ENCODE measurements at places on chromosomes 2 and 18.

DNA sequence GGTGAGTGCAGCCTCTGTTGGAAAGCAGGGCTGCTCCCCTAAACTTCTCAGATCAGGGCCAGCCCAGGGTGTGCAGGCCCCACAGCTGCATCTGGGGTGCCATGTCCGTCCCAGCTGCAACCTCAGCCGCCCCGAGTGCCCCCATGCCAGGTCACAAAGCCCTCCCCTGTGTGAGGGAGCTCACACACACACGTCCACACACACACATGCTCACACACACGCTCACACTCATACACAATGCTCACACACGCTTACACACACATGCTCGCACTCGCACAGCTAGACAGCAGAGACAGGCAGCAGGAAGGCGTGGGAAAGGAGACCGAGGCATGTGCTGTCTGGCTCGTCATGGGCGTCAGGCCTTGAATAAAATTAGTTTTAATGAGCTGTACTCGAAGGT lies 55.4 kb downstream of the ADI1 start:
- DNase-seq: no peak

DNA sequence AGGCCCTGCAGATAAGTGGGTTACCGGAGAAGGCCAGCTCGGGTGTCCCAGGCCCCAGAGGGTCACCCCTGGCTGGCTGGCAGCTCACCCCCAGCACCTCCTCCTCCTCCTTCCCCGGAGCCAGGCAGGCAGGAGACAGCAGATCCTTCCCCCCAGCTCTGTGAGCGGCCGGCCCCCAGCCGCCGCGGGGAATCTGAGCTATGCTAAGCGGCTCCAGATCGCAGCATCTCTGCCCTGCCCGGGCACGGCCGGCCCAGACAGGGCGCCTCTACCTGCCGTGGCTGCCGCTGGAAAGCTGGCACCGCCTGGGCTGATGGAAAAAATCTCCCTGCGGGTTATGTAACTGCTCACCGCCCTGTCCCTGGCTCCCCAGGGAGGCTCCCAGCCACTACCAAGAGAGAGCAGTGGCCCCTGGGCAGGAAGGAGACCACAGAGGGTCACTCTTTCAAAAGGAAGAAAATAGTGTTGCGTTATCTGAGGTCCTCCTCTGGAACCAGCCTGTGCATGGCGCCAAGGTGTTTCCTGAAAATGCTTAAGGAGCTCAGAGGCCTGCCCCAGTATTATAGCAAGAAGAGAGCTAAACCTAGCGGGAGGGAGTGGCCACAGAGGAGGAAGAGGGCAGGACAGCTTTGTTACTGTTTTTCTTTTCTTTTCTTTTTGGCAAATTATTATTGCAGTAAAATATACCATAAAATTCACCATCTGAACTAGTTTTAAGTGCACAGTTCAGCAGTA lies 179.0 kb downstream of the SMAD7 start:
- DNase-seq: no peak

DNA sequence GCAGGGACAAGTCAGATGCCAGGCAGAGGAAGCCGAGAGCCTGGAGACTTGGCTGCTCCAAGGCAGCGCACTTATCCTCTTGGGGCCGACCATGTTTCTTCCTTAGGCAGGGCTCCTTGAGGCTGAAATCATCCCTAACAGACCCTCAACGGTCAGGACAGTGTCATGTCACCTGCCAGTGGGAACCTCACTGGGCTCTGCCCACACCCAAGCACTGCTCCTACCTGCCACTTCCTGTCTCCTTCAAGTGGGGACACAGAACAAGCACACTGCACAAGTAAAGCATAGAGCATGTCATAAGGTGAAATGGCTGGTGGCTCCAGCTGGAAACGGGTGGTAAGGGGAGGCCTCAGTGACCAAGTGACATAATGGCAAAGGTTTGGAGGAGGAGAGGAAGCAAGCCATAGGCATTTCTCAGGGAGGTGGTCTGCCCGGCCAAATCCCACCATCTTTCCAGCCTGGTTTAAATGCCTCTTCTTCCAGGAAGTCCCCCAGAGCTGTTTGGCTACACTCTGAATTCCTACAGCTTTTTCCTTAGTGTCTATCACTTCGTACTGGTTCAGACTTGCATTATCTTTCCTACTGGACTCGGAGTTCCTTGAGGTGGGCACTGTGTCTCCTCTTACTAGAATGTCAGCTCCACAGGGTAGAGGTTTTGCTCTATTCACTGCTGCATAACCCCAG lies 7.3 kb upstream of the ATOH8 start:
- DNase-seq: no peak

- DNase-seq: no peak
Observed at GRCh38 chr18:62426191-62426488, 96.7 kb upstream of the ZCCHC2 start.

DNA sequence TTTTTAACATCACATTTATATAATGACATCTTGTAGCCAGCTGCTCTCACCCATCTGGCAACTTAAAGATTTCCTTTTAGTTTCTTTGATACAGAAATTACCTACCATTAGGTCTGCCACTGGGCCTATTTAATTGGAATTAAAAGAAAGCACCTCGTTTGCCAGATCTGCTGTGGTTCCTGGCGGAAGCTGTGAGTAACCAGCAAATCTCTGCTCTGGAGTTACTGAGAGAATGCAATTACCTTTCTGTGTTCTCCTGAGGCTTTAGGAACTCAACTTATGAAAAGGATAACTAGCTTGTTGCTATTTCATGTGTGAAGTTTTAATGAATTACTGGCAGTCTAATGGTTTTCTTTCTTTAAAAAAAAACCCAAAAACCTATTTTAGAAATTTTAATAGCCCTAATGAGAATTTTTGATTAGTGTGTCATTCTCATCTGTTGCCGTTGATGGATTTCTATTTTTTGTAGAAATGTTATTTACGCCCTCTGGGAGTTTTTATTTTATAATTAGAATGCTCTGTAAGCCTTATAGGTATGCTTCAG lies 69.7 kb upstream of the LYPD6B start:
- no peak for DNase-seq

DNA sequence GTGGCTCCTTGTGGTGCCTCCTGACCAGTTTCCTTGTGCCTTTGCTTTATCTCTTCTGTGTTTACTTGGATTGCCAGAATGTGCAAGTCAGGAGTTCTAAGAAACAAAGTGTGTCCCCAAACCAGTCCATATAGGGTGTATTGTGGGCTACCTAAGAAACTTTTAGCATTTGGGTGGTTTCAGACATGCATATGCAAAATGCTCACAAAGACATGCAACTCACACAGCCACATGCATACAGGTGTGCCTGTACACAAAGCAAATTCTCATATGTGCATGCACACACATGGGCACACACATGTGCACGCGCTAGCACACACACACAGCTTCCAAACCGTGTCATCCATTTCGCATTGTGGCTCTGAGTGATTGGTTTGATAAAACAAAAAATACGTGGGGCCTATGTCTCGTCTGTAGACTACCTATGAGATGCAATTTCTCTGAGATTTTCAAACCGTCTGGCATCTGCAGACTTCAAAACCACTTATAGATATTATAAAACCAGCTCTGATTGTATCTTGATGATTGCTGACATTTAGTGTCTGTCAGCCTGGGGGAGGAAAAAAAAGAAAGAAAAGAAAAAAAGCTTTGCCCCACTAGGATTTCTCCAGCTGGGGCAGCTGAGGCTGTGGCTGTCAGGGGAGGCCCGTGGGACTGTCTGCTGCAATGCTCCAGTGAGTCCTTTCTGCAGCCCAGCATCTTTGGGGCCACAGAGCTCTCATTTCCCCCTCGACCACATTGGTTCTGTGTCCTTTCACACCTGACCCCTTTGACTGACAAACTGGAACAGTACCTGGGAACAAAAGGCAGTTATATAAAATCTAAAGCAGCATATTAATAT lies 556.1 kb downstream of the CMPK2 start:
- DNase-seq: no peak

DNA sequence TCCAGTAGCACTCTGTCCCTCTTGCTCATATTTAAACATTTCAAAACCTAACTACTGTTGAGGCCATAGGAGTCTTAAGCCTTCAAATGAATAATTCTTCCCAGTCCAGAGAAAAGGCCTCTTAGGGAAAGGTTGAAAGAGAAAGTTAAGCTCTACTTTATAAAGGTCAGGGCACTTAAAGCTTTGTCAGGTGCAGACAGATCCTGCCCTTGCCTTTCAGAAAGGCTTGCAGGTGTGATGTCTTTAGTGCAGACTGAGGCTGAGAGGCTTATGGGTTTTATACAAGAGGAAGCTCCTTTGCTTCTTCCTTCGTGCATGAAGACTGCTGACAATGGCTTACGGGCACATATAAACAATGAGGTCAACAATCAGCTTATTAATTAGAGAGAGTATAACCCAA lies 105.0 kb upstream of the LINC00305 start:
- no peak for DNase-seq

DNA sequence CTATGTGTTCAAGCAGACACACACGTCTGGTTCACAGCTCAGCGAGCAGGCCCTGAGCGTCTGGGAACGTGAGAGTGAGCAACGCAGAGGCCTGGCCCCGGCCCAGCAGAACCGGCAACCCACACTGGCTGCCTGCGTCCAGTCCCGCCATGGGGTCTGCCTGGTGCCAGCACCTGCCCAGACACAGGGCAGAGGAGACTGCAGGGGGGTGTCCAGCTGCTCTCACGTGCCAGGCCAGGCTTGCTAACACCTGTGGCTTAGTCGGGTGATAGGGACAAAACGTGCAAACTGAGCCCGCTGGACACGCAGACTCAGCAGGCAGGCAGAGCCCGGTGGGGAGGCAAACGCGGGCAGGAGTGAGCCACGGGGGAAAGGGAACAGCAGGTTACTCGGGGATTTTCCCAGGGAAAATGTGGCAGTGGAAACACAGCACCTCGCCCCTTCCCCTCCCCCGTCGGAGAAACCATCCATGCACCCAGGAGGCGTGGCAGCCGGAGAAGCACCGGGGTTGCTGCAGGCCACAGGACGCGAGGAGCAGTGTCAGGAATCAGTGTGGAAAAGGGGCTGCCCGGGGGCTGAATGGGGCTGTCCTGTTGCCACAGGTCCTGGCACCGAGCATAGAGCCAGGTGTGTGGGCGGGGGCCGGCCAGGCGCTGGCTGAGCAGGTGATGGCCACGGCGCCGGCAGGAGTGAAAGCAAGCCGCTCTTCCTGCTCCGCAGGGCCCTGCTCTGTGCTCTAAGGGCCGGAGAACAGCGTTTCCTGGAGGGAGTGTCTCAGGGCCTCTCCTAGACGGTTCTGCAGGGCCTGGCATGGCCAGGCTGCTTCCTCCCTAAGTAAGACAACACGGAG lies 154.7 kb downstream of the HDAC4 start:
- DNase-seq: peak; percentile 32

- DNase-seq: no peak
Observed at GRCh38 chr2:1371082-1371481, 42.2 kb upstream of the TPO start.

DNA sequence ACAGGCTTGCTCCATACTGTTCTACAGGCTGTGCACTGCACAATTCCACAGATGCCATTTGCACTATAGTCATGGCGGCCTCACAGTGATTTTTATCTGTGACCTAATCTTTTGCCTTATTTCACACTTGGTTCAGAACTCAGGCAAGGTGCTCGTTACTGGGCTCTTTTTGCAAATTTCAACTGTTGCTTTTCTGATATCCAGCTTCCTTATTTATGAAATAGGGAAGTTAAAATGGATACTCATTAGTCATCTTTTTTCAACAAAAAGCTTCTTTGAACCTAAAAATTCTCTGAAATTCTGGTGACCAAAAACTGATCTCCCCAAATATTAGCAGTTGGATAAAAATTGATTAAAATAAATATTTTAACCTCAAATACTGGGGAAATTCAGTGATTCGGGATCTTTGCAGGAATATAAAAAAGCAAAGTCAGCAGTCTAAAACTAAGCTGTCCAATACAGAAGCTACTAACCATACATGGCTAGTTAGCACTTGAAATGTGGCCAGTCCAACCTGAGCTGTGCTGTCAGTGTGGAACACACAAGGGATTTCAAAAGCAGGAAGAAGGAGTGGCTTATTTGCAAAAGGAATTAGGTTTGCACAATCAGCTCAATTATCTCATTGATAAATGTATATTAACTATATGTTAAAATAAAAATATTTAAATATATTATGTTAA lies 134.4 kb downstream of the COL4A4 start:
- DNase-seq: no peak

- DNase-seq: no peak
Observed at GRCh38 chr18:23377669-23378301, 75.3 kb upstream of the RIOK3 start.

- DNase-seq: no peak
Observed at GRCh38 chr2:177334940-177335543, 57.5 kb upstream of the AGPS start.

DNA sequence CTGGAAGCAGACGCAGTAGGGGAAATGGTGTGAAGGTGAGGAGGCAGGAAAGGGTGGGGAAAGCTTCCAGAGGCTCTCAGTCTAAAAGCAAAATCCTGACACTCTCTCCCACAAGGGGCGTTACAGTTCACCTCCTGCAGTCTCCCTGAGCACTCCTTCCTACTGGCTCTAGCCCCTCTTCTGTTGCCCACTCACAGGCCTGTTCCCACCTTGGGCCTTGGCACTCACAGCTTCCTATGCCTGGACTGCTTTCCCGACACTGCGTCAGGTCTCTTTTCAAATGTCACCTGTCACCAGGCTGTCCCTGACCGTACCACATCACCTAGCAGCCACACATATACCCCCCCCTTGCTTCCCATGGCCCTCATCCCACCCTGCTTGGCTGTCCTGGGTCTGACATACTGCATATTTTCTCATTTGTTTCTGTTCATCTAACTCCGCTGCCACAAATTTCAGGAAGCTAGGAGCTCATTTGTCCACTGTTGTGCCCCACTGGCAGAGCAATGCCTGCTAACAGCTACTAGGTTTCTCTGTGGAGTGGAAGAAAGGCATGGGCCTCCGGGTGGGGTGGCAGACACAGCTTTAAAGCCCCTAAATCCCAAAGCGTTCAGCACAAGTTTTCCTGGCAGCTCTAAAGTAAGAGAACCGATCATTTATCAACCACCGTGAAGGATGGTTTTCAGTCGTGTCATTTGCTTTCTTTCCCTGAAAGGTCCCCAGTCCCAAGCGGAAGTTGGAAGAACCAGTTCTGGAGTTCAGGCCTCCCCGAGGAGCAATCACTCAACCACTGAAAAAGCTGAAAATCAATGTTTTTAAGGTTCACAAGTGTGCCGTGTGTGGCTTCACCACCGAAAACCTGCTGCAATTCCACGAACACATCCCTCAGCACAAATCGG lies 118.8 kb downstream of the ZNF532 start:
- DNase-seq: no peak

- DNase-seq: no peak
Observed at GRCh38 chr2:88950010-88950409, 258.5 kb downstream of the RPIA start.

GRCh38 chr18:37975446-37975845 lies 409.8 kb upstream of the CELF4 start:
- DNase-seq: no peak

GRCh38 chr2:26068602-26069298 lies 34.9 kb downstream of the RAB10 start:
- DNase-seq: no peak

DNA sequence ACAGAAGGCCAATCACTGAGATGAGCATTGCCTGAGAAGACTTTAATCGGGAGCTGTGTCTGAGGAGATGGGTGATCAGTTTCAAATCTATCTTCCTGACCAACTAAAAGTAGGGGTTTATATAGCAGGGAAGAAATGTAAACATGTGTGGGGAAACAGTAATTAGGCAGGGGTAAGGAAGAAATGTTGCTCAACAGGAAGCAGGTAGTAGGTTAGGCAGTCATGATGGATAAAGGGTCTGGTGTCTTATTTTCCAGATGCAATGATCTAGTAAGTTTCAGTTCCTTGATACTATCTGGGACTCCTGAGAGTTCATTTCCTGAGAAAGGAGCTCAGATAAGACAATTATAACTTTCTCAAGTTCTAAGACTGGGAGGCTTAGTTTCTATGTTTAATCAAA lies 33.8 kb upstream of the DNAJC10 start:
- DNase-seq: no peak

Data from WTC11 (cell line).